ENCODE measurements at places on chromosomes 7 and 10.
A peak's percentile ranks its signal among the peaks of the same experiment; 100 is the strongest.

DNA sequence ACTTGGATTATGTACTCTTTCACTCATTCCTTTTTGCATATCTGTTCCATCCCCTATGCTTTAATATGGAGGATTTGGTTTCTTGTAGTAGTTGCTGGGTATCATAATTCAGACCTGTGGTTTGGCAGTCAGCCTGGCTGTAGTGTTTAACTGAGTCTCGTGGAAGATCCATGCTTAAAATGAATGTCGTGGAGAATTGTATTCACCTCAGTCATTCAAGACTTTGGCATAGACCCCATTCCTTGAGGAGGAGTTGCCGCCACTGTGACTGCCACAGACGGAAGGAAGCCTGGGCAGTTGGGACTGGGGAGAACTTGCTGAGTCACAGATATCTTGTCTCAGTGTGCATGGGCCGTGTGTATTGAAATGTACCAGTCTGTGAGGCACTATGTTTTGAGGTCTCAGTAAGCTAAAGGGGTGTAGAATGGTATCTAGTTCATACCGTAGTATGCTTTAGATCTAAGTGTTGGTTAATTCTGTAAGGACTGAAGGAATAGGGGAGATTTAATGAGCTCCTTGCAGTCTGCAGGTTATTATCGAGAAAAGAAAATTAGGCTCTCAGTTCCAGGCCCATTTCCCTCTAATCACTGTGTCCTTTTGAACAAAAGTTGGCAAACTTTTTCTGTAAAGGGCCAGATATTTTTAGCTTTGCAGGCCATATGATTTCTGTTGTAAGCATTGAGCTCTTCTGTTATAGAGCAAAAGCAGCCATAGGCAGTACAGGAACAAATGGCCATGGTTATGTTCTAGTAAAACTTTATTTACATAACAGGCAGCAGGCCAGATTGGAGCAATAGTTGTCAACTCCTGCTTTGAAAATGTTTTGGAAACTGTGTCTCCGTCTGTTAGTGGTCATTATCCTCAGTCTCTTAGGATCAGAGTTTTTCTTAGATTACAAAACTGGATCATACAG lies 76.8 kb downstream of the TPST1 start:
- DNase-seq, result peak; percentile 6

DNA sequence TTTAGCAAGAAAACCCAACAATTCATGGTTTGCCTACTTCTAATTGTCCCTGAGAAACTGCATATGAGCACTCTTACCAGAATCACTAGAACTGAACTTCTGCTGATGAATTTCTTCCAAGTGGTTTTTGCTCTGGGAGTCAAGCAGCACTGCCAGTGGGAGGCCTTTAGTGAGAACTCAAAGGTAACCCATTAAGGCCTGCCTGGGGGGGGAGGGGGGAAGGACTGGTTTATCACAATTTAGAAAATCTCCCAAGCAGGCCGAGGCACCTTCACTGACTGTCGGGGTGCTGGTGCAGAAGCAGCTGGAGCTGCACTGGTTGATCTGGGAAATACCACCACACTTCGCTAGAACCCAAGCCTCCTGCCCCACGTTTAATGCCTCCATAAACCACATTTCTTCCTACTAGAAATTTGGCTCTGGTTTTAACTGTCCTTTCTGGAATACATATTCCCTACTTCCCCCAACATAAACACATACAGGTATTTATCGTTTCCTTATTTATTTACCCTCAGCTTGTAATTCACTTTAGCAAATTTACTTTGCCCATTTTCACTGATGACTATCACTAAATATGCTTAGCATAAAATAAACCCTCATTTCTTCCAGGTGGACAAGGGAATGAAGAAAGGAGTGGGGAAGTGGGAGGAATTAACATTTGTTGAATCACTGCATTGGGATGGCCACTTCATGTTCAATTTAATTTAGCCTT lies 14.2 kb downstream of the ANK3 start:
- DNase-seq, result no peak

- DNase-seq, result no peak
These were observed 40.1 kb upstream of the EEPD1 start for GRCh38 chr7:36112969-36113368.

DNA sequence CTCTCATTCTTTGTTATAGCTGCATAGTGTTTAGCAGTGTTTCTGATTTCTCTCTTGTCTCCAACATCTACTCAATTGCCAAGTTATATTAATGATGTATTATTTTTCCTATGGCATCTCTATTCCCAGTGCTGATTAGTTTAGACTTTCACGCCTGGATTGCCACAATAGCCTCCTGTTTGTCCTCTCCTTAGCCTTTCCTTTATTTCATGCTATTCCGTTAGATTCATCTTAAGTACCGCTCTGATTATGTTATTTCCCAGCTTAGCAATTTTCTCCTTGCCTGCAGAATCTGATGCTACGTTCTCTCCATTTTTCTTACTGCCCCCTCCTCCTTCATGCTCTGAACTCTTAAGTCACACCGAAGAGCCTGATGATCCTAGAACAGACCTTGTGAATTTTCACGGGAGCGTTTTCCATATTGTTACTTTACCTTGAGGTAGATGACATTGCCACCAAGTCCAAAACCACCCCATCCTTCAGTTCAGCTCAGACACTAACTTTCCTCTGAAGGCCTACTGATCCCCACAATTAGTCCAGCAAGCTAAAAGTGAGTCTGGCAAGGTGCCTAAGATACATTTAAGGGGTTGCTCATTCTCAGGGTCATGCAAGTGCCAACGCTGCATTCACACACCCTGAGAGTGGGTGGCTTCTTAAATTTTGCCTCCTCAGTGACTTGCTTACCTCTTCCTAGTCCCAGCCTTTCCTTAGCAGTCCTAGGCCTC lies 6.6 kb upstream of the NRF1 start:
- no peak for DNase-seq

DNA sequence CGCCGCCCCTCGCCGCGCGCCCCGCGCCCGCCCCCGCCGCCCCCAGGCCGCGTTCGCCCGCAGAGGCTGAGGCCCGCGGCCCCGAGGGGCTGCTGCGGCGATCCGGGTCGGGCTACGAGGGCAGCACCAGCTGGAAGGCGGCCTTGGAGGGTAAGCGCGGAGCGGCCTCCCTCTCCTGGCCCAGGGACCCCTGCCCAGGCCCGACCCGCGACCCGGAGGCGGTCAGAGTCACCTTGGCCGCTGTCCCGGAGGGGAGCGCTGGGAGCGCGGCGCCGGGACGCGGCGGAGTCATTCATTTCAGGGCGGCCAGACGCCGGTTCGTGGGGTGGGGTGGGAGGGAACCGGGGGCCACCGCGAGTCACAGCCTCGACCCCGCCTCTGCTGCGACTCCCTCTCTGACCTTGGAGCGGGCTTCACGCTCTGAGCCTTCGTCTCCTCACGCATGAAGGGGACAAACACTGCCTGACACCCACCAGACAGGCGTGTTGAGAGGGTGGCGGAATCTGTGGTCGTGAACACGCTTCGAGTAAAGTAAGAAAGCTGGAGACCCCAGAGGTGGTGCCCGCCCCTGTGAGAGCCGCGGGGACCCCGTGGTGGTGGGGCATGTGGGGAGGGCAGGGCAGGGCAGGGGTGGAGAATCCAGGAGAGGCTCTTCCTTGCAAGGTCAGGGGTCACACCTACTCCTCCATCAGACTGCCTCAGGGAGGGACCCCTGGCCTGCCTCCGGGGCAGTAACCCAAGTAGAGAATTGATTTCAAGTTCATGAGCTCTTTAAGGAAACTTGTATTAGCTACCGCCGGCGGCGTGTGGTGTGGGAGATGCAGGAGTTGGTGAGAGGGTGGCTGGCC lies 707 bp downstream of the CLEC2L start:
- DNase-seq, result no peak

GRCh38 chr7:24974026-24974832 lies 5.7 kb downstream of the OSBPL3 start:
- DNase-seq, result no peak

DNA sequence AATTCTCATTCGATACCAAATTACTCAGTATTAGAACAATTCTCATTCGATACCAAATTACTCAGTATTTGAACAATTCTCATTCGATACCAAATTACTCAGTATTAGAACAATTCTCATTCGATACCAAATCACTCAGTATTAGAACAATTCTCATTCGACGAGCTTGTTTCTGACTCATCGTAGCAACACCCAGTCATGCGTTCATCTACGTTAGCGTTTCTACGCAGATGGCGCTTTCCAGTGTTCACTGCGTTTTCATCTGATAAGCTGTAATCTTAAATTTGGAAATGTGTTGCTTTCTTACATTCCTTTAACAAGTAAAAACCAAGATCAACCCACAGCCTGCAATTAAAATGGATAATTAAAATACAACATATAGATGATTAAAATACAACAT lies 276.3 kb downstream of the ZMYND11 start:
- DNase-seq, result no peak

- peak; percentile 15 for DNase-seq
These were observed 142.1 kb downstream of the PHTF2 start for GRCh38 chr7:77940647-77941046.

- no peak for DNase-seq
These were observed 918 bp downstream of the DBNL start for GRCh38 chr7:44045226-44046014.

DNA sequence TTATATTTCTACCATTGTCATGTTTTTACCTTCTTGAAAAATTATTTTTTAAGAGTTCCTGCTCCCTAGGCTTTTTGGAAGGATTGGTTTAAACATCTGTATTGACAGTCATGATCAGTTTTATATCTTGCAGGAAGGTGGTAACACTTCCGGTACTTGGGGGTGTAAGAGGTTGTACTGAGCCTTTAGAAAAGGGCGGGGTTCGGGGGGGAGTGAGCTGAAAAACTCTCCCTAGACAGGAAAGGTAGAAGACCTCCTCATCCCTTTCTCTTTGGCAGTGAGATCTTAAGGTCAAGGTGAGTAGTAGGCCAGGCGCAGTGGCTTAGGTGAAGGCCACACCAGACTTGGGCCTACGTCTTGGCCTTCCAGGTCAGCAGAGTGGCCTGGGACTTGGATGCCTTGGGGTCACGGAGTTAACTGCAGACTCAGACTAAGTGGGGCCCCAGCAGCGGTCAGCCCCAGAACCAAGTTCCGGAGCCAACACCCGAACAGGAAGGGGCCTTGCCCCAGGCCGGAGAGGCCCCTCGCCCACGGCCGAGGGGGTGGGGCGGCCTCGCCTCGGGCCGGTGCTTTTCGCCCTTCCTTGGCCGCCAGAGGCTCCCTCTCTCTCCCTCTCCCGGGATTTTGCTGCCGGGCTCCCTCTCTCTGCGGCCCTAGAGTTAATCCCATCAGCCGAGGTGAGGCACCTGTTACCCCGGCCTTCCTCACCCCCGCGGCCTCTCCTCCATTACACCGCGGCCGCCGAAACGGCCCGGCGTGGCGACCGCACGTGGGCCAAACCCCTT lies at the start of gene PPP1R9A:
Gene PPP1R9A, plus strand, starts transcription at position 569 of the 785 bp plus-strand sequence. CDS start 2,520 bp downstream, outside the sequence.
- DNase-seq, result peak; percentile 48

DNA sequence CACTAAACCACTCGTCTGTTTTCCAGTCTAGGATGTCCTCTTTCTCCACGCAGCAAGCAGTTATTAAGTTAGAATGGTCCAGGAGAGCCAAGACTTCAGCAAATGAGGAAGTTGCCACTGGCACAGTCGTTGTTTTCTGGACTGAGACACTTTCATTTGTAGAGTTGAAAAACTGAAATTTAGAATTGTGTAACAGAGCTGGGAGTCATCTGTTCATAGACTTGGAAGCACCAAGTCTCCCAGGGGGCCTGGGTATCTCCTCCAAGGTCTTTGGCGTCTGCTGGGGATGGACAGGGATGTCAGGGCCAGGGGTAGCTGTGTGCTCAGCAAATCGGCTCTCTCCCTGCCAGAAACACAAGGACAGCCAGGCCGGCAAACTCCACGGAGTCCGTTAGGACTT lies 208.4 kb downstream of the FANK1 start:
- no peak for DNase-seq

DNA sequence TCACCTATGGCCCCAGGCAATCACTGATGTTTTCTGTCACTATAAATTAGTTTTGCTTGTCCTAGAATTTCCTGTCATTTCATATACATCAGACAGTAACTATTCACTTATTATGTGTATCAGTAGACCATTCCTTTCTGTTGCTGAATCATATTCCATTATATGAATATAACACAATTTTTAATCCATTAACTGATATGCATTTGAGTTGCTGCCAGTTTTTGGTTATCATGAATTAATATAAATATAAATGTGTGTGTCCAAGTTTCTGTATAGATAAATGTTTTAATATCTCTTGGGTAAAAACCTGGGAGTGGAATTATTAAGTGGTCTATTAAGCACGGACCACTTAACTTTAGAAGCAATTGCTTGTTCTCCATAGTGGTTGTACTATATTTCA lies 143.8 kb downstream of the ZNF438 start:
- no peak for DNase-seq

DNA sequence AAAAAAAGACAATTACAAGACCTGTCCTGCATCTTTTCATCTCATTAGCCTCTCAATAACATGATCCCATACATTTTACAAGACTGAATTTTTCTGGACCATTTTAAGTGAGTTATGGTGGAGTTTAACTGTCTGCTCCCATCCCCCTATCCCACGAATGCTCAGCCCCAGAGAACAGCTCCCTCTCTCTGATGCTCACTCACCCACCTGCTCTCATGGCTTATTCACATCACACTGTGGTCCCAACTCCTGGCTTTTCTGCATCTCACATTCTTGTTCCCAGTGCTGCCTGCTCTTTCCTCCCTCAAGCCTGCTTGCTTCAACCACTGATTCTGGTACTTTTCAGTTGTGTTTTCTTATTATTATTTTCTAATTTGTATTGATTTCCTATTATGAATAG lies 20.4 kb upstream of the CCSER2 start:
- DNase-seq, result no peak

GRCh38 chr10:23432166-23432565 lies 6.7 kb upstream of the OTUD1 start:
- DNase-seq, result no peak

GRCh38 chr7:50980411-50980810 lies 197.7 kb upstream of the GRB10 start:
- no peak for DNase-seq

DNA sequence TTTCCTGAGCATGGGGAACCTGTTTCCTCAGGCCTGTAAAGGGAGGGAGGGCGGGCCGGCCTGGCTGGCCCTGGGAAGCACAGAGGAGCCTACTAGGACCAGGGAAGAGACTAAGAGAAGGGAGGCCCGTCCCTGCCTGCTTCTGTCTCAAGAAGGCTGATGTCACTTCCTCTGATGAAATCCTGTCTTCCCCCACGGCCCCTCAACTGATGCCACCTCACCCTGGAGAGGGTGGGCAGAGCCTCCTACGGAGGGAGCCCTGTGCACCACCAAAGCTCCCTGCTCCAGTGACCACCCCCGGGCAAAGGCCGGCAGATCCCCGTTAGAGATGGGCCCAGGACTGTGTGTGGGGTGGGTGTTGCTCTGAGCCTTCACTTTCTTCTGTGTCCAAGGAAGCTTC lies 1.0 kb upstream of the PILRA start:
- peak; percentile 22 for DNase-seq

- DNase-seq, result no peak
These were observed 6.7 kb upstream of the KLRG2 start for GRCh38 chr7:139490130-139490529.

GRCh38 chr7:83849131-83849530 lies 200.2 kb upstream of the SEMA3E start:
- DNase-seq, result no peak

Measured in hindlimb muscle (tissue), 1 donor.